Omental fat pad (tissue), 4 donors: ENCODE measurements at places on chromosomes 3 and 15.

- DNase-seq: peak; percentile 95
These were observed 2.4 kb downstream of the CSRNP1 start for GRCh38 chr3:39150803-39151631.

GRCh38 chr3:183353421-183353820, 75.0 kb downstream of the MCF2L2 start:
- DNase-seq: no peak

DNA sequence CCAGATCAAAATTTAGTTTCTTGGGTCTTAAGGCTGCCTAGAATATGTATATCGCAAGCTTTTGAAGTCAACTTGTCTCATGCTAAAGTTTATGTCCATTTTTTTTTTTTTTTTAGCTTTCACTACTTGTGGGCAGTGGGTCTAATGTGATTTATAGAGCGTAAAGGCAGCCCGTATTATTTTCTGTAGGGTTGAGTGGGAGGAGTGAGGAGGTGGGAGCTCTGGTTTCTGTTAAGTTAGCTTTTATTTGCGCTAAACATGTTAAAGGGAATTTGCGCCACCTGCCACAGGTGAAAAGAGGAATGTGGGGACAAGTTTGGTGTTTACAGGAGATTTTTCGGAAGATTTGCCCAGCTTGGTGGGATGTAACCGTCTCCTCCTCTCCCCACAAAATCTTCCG, 234.2 kb downstream of the IL20RB start:
- no peak for DNase-seq

- no peak for DNase-seq
These were observed 63.0 kb downstream of the TMEM44 start for GRCh38 chr3:194570235-194570634.

GRCh38 chr3:163708428-163708827, 1369.9 kb downstream of the SI start:
- DNase-seq: no peak

DNA sequence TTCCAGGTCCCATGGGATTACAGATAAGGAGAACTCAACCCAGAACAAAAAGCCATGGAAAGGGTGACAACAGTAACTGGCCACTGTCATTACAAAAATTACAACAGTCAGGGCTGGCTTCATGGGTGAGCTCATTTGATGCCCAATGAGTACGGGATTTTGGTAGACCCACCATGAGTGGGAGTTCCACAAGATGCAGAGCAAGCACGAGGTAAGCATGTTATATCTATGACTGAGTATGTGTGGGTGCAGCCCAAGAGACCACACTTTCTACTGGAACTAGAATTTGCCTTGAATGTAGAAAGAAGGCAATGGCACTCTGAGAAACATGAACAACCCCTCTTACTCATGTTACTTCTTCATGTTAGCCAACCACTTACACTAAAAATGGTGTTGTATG, 83.3 kb downstream of the IGF2BP2 start:
- no peak for DNase-seq

- no peak for DNase-seq
These were observed 373.0 kb upstream of the PROK2 start for GRCh38 chr3:72157748-72158638.
